CD4-positive, alpha-beta memory T cell (primary cell): ENCODE measurements at places on chromosomes 4 and X.

DNA sequence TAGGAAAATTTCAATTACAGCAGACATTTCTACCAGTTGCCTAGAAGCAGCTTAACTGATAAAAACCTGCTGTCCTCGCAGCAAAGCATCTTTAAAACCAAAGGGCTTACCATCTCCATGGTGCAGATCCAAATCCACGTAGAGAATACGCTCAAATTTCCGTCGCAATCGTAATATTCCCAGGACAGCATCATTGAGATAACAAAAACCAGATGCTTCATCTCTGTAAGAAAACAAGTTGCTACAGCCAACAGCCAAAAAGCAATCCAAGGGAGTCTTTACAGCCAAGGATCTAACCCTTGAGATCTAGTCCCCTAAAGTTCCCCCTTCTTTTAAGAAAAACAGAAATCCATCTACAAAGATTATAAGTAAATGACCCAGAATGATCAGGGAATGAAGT lies 77.6 kb downstream of the HDAC8 start:
- DNase-seq, result no peak

DNA sequence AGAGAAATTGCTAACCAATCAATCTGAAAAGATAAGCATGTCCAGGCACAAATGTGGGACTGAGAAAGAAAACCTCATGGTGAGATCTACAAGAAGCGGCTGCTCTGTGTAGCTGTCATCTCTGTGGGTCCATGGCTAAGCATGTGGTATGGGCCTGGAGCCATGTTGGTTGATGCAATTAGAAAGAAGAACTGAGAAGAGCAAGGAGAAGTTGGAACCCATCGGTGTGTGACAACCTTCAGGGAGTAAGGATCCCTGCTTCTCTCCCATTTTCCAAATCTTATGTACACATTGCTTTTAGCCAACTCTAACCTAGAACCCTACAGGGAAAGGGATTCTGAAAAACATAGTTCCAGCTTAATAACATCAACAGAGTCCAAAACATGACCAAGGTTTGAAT lies 890.2 kb downstream of the FSTL5 start:
- no peak for DNase-seq

- no peak for DNase-seq
These were observed 22.5 kb downstream of the ELF2 start for GRCh38 chr4:139154538-139154937.

DNA sequence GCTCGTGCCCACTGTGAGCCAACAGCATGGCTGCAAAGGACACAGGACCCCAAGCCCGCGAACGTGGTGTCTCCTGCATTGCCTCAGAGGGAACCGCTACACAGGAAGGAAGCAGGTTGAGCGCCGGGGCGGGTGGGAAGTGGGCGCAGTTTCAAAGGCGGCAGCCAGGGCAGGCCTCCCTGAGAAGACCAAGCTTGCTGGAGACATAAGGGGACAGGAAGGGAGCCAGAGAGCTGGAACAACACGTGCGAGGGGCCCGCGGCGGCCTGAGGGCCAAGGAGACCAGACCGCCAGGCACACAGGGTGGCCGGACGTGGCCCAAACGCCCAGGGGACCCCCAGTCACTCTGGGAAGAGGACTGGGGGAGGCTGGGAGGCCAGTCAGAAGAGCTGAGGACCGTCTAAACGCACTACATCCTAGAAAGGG lies 32.0 kb downstream of the CTBP1 start:
- DNase-seq, result peak; percentile 70

DNA sequence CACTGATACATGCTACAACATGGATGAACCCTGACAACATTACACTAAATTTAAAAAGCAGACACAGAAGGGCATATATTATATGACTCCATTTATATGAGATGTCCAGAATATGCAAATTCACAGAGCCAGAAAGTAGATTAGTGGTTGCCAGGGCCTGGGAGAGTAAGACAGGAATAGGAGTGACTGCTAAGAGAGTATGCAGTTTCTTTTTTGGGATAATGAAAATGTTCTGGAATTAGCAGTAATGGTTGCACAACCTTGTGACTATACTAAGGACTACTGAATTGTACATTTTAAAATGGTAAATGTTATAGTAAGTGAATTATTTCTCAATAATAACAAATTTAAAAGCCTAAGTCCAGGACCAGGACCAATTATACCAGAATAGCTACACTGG lies 29.5 kb upstream of the NUP54 start:
- no peak for DNase-seq
